ENCODE measurements at places on chromosomes 2 and 18.

- DNase-seq, result no peak
- H3K27me3 ChIP-seq, result peaks cover 24% of the 10 kb centered on the region
- H3K4me3 ChIP-seq, result no peak overlapping the region
- H3K27ac ChIP-seq, result no peak overlapping the region
- no peaks in the 10 kb centered on the region for H3K36me3 ChIP-seq
These were observed 209.9 kb downstream of the TFCP2L1 start for GRCh38 chr2:121075006-121075551.

- no peak overlapping the region for H3K27ac ChIP-seq
- H3K36me3 ChIP-seq, result no peaks in the 10 kb centered on the region
- DNase-seq, result no peak
- H3K4me1 ChIP-seq, result peaks cover 8% of the 10 kb centered on the region
- no peak overlapping the region for H3K4me3 ChIP-seq
- H3K27me3 ChIP-seq, result peaks cover 5% of the 10 kb centered on the region
These were observed 98.4 kb downstream of the CDK15 start for GRCh38 chr2:201904538-201905420.

GRCh38 chr18:32264401-32264800, 74.6 kb downstream of the MEP1B start:
- no peaks in the 10 kb centered on the region for H3K4me1 ChIP-seq
- no peak for DNase-seq

GRCh38 chr2:239805414-239805813, 219.7 kb downstream of the NDUFA10 start:
- no peak overlapping the region for H3K4me3 ChIP-seq
- DNase-seq, result no peak
- no peak overlapping the region for H3K27ac ChIP-seq
- H3K36me3 ChIP-seq, result no peaks in the 10 kb centered on the region

- H3K36me3 ChIP-seq, result no peaks in the 10 kb centered on the region
- H3K27ac ChIP-seq, result no peak overlapping the region
- no peak overlapping the region for H3K4me3 ChIP-seq
- H3K4me1 ChIP-seq, result no peaks in the 10 kb centered on the region
- DNase-seq, result no peak
- H3K27me3 ChIP-seq, result no peaks in the 10 kb centered on the region
These were observed 54.7 kb downstream of the MYO1B start for GRCh38 chr2:191299866-191300265.

DNA sequence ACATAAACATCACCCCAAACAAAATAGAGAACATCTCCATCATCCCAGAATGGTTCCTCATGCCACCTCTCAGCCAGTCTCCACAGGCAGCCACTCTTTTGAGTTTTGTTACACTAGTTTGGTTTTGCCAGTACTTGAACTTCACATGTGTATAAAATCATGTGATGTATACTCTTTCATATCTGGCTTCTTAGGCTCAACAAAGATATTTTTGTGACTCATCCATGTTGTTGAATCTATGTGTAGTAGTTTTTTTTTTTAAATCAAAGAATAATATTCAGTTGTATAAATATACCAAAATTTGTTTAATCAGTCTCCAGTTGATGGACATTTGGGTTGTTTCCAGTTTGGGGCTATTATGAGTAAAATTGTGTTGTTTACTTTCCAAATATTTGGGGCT, 75.9 kb downstream of the PMS1 start:
- peaks cover 3% of the 10 kb centered on the region for H3K36me3 ChIP-seq
- H3K4me3 ChIP-seq, result no peak overlapping the region
- H3K4me1 ChIP-seq, result no peaks in the 10 kb centered on the region
- no peak for DNase-seq
- no peaks in the 10 kb centered on the region for H3K27me3 ChIP-seq

DNA sequence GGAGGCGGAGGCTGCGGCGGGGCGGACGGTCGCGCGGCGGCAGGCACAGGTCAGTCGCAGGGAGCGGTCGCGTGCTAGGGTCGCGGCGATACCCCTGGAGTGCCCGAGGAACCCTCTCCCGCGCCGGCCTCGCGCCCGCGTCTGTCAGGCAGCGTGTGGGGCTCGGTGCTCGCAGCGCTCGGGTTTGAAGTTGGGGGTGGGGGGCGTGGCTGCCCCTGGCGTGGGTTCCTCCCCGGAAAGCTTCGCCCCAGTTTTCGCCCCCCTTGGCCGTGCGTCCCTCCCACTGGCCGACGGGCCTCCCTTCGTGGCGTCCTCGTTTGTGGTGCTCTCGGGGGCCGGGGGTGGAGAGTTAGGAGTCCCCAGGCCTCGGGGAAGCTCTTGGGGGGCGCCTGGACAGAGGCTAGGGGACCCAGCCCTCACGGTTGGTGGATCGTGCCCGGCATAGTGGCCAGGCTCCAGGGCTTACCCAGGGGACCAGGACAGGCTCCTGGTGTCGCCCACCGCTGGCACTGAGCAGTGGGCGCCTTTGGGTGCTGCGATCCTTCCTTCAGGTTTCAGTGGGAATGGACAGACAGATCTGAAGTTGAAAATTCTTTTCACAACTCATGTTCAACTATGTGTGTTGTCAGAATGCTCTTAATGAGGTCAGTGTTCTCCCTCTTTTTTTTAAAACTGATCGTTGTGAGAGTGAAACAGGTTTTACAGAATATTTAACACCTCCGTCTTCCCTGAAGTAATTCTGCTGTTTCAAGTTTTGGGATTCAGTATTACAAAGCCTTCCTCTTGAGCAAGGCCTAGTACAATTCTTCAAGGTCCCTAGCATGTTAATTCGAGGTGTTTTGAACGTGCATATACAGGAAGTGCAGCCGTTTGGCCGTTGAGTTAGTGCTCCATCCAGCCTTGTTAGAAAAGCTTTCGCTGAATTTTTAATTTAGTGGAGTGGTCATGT, 604 bp downstream of the RALBP1 start:
- H3K27me3 ChIP-seq, result no peaks in the 10 kb centered on the region
- H3K4me1 ChIP-seq, result peaks cover 25% of the 10 kb centered on the region
- H3K36me3 ChIP-seq, result peaks cover 4% of the 10 kb centered on the region
- H3K4me3 ChIP-seq, result peak overlapping the region; percentile 72
- peak; percentile 44 for DNase-seq

- no peaks in the 10 kb centered on the region for H3K4me1 ChIP-seq
- no peak overlapping the region for H3K27ac ChIP-seq
- no peak for DNase-seq
- H3K36me3 ChIP-seq, result no peaks in the 10 kb centered on the region
These were observed 62.7 kb downstream of the ADD2 start for GRCh38 chr2:70705160-70705850.

GRCh38 chr2:217743966-217744761, 258.6 kb downstream of the TNS1 start:
- DNase-seq, result no peak
- no peak overlapping the region for H3K4me3 ChIP-seq
- no peaks in the 10 kb centered on the region for H3K4me1 ChIP-seq
- no peaks in the 10 kb centered on the region for H3K27me3 ChIP-seq
- no peaks in the 10 kb centered on the region for H3K36me3 ChIP-seq

DNA sequence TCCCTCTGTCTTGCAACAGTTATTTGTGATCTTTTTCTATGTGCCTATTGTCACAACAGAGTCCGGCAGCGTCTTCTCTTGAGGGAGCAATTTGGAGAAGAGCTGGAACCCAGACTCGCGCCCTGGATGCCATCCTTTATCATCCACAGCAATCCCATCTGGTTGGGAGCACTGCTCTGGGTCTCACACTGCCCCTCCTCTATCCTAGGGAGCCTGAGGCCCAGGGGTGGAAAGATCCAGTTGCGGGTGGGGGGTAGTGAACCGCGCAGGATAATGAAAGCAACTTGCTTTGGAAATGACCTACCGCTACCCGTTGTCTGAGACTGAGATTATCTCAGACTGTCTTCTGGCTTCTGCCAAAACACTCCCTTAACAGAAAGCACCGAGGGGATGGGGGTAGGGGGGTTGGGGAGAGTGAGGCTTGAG, 713 bp downstream of the WBP1 start:
- peaks cover 46% of the 10 kb centered on the region for H3K4me1 ChIP-seq
- peaks cover 25% of the 10 kb centered on the region for H3K36me3 ChIP-seq
- DNase-seq, result no peak
- H3K4me3 ChIP-seq, result peak overlapping the region; percentile 96

DNA sequence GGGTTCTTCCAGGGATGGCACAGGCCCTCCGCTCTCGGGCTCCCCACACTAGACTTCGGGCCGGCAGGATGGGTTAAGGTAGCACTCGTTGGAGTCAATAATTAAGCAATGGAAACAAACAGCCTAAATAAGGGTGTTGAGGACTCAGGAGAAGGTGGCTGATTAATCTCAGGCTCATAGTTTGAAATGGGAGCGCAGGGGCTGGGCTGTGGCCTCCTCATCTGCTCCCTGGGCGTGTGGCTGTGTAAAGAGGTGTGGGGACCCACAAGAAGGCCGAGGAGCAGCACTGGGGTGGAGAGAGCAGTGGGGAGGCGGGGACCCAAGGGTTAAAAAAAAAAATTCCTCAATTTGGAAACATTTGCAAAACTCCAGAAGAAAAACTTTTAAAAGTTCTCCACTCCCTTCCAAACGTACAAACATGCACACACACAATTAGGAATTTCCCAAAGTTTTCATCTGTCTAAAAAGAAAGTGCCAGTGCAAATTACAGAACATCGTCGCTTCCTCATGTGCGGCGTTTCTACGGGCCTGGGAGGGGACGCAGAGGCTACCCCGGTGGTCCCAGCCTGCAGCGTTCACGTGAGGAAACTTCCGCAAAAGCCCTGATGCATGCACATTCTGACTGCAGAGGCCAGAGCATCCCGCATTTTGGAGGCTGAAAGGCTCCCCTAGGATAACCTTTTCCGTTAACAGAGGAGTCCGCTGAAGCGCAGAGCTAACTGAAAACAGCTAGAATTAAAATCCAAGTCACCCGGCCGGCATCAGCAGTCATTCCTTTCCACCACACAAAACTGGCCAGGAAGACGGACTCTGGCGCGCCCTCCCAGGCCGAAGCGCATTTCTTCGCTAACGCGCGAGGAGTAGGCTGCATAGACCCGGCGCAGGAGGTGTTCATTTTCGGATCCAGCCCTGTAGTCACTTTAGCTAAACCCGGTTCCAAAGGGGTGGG, 1.0 kb upstream of the TUBB6 start:
- peaks cover 12% of the 10 kb centered on the region for H3K4me1 ChIP-seq
- peaks cover 37% of the 10 kb centered on the region for H3K27me3 ChIP-seq
- no peaks in the 10 kb centered on the region for H3K36me3 ChIP-seq

DNA sequence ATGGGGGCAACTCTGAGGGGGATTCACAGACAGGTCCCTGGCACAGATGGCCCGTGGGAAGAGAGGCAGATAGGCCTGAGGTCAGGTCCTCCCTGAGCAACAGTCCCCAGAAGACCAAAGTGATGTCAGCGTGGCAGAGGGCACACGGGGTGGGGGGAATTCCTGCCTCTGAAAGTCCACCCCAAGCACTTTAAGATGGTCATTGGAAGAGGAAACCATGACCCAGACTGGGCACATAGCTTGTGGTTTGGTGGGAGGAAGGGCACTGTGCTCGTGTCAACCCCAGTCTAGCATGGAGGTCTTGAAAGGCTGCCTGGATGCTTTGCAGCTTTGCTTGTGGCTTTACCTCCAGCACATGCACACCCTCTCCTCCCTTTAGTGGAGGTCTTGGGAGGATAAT, 38.0 kb upstream of the SIX2 start:
- H3K27ac ChIP-seq, result no peak overlapping the region
- no peaks in the 10 kb centered on the region for H3K4me1 ChIP-seq
- no peak overlapping the region for H3K4me3 ChIP-seq
- H3K36me3 ChIP-seq, result no peaks in the 10 kb centered on the region

DNA sequence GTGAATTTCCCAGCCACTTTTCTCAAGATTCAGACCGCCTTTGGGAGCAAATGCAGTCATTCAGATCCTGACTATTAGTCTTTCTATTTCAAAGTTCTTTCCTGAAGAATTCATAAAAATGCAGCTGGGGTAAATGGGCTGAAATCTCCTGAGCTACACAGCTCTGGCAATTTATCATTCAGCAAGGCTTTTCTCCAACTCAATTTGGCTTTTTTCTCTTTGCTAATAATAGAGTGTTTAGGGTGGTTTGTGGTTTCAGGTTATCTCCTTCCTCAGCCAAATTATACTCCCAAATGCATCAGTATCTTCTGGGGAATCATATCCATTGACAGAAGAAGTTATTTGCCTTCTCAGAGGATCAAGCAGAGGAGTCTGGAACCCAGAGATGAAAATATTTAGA, 282.4 kb upstream of the SLC14A2 start:
- H3K4me1 ChIP-seq, result no peaks in the 10 kb centered on the region
- no peak overlapping the region for H3K27ac ChIP-seq
- H3K36me3 ChIP-seq, result no peaks in the 10 kb centered on the region

GRCh38 chr2:171244970-171245782, 84.5 kb upstream of the TLK1 start:
- H3K27ac ChIP-seq, result no peak overlapping the region
- no peaks in the 10 kb centered on the region for H3K27me3 ChIP-seq
- no peak for DNase-seq

DNA sequence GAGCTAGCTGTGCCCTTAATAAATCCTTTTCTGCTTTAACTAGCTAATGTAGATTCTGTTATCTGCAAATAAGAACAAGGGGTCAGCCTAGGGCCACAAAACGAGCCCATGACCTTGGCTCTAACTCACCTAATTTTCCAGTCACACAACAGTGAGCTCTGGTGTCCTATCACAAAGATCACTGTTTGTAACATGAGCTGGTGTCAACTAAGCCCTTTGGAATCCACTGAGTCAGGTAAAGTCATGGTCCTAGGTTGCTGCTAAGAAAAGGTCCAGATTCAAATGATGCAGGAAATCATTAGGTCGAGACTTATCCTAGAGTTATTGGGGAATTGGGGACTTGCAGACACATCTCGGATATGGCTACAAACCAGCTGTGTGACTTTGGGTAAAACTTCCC, 49.9 kb downstream of the ST8SIA5 start:
- H3K27ac ChIP-seq, result no peak overlapping the region
- no peaks in the 10 kb centered on the region for H3K36me3 ChIP-seq
- H3K4me3 ChIP-seq, result no peak overlapping the region
- DNase-seq, result no peak
- H3K4me1 ChIP-seq, result no peaks in the 10 kb centered on the region

DNA sequence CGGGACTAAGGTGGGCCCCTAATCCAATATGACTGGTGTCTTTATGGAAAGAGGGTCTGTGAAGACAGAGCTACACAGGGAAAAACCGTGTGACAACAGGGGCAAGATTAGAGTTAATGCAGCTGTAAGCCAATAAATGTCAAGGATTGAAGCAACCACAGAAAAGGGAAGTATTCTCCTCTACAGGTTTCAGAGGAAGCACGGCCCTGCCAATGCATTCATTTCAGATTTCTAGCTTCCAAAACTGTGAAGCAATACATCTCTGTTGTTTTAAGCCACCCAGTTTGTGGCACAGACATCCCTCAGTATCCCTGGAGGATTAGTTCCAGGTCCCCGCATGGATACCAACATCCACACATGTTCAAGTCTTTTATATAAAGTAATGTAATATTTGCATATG, 48.8 kb downstream of the SPP2 start:
- H3K36me3 ChIP-seq, result no peaks in the 10 kb centered on the region
- H3K4me3 ChIP-seq, result no peak overlapping the region
- H3K4me1 ChIP-seq, result peaks cover 32% of the 10 kb centered on the region
